ENCODE measurements at places on chromosomes 3 and 15. TPM values are rescaled to one million over a fixed set of nuclear protein-coding genes. Genes with fewer than 3 reads are reported as not detected.

Gene MYZAP
- 0.51 TPM for polyA plus RNA-seq

Gene DCLK3
- polyA plus RNA-seq: 0.88 TPM

Gene GOLGA6L22
- not detected for polyA plus RNA-seq

Gene GCSAM
- polyA plus RNA-seq: not detected

Gene SNTN
- not detected for polyA plus RNA-seq

Gene MAP6D1
- 47.5 TPM for polyA plus RNA-seq

Gene SKOR1
- 0.49 TPM for polyA plus RNA-seq

Gene RASL12
- polyA plus RNA-seq: 9.1 TPM

Gene CPLX3
- polyA plus RNA-seq: 2.1 TPM

Gene CGNL1
- 9.1 TPM for polyA plus RNA-seq

Gene RARRES1
- polyA plus RNA-seq: 1.1 TPM

Gene GXYLT2
- polyA plus RNA-seq: 0.88 TPM

Gene NR2C2
- polyA plus RNA-seq: 19.1 TPM

Gene TSC22D2
- polyA plus RNA-seq: 4.4 TPM

Gene TIPARP
- 10.7 TPM for polyA plus RNA-seq

Gene BCHE
- 2.7 TPM for polyA plus RNA-seq

Gene NTRK3
- 12.5 TPM for polyA plus RNA-seq

Gene EFCC1
- 0.97 TPM for polyA plus RNA-seq

Gene INSYN1
- 25.6 TPM for polyA plus RNA-seq

Gene PRSS50
- polyA plus RNA-seq: not detected

Gene CLCN2
- polyA plus RNA-seq: 2.6 TPM

Gene AQR
- polyA plus RNA-seq: 10.7 TPM

Gene SLC12A1
- polyA plus RNA-seq: not detected

Gene GPR149
- not detected for polyA plus RNA-seq

Gene VILL
- 5.1 TPM for polyA plus RNA-seq

Gene RPP25
- 9.4 TPM for polyA plus RNA-seq

Gene MESP2
- polyA plus RNA-seq: 1.6 TPM

Gene CD200R1
- polyA plus RNA-seq: not detected

Gene CCDC71
- 13.3 TPM for polyA plus RNA-seq

Gene TRIM42
- not detected for polyA plus RNA-seq

Gene PTPRG
- 7.4 TPM for polyA plus RNA-seq

Gene C3orf22
- not detected for polyA plus RNA-seq

Gene SYNM
- 20.2 TPM for polyA plus RNA-seq

Gene FAM81A
- polyA plus RNA-seq: 10.4 TPM

Gene GOLGA6B
- not detected for polyA plus RNA-seq

Data from brain (organoid and tissue), 16 donors.